ENCODE measurements at places on chromosomes 6 and 20.

DNA sequence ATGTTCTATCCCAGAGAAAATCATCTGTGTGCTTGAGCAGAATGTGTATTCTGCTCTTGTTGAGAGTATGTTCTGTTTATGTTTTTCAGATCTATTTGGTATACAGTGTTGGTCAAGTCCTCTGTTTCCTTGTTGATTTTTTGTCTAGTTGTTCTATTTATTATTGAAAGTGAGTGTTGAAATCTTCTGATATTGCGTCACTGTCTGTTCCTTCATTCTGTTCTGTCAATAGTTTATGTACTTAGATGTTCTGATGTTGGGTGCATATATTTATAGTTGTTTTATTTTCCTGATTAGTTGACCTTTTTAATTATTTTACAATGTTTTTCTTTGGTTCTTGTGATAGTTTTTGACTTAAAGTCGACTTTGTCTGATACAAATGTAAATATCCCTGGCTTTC, 458.7 kb upstream of the HSF2 start:
- DNase-seq = no peak

DNA sequence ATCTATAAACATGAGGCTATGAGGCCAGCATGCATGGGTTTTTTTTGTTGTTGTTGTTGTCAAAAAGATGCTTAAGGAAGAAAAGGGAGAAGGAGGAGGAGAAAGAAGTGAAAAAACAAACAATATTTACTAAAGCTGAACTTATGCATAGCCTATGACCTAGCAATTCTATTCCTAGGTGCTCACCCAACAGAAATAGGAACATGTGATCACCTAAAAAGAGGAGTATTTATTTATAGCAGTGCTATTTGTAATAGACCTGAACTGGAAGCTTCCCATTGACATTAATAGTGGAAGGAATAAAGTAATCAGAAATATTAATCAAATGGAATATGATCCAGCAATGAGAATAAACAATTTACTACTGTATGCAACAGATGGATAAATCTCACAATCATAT, 156.5 kb upstream of the OLIG3 start:
- DNase-seq = no peak

- peak; percentile 19 for DNase-seq
These were observed 1.6 kb downstream of the SRSF6 start for GRCh38 chr20:43459022-43459942.

DNA sequence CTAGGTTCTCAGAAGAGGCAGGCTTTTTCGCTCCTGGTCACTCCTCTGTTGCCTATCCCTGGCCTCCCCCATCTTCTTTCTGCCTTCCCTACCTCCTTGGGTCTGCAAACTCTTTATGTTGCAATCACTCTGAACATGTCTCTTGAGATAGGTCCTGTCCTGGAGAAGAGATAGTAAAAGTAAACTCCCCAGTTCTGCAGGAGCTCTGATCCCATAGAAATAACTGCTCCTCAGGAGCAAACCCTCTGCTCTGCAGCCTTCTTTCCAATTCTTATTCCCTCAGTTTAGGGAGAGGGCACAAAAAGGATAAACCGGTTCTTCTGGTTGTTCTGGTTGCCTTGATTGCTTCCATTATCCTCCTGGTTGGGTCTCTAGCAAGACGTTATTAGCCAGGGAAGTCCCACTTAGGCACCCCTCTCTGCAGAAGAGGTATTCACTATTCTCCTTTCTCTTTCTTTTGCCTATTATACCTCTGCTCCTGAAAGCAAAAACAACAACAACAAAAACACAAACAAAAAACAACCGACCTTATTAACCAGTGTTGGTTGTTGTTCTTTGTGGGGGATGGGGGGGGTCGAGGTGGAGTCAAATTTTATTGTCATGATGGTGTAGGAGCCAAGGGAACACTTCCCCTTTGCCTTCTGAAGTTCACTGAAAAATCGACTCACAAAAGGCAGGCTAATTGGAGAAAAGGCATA, 973 bp downstream of the TRIM38 start:
- DNase-seq = peak; percentile 28

DNA sequence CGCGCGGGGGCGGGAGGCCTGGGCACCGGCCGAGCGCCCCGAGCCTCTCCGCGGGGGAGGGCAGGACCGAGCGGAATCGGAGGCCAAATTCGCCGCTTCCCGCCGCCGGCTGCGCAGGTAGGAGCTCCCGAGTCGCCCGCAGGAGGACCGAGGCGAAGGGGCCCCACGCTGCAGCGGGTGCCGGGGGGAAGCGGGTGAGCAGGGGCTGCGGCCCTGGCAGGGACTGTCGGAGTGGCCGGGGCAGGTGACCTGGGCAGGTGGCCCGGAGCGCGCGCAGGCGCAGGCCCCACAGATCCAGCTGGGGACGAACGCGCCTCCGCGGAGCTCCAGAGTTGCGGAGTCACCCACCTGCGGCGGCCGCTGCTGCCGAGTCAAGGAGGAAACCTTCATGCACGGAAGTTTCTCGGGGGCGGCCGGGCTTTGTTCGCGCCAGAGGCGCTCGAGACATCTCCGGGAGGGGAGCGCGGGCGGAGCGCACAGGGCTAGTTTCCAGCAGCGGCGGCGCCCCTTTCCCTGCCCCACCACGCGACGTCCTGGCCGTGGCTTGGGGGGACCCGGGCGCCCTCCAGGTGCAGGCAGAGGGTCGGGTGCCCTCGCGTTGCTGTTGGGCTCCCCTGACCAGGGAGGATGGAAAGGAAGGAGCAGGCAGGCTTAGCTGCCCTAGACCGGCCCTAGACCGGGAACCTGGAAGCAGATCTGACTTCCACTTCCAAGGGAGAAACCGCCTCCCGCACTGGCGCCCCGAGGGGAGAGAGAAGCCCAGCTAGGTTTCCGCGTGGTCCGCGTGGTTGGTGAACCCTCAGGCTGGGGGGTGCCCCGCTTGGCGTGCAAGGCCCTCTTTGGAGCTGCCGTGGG, 590 bp downstream of the SLCO4A1 start:
- no peak for DNase-seq

GRCh38 chr20:51017251-51017650, 5.7 kb downstream of the KCNG1 start:
- DNase-seq = no peak

GRCh38 chr6:145139140-145139850, 596.0 kb downstream of the EPM2A start:
- DNase-seq = no peak

- DNase-seq = no peak
These were observed 69.0 kb upstream of the ZNF217 start for GRCh38 chr20:53662595-53662994.

DNA sequence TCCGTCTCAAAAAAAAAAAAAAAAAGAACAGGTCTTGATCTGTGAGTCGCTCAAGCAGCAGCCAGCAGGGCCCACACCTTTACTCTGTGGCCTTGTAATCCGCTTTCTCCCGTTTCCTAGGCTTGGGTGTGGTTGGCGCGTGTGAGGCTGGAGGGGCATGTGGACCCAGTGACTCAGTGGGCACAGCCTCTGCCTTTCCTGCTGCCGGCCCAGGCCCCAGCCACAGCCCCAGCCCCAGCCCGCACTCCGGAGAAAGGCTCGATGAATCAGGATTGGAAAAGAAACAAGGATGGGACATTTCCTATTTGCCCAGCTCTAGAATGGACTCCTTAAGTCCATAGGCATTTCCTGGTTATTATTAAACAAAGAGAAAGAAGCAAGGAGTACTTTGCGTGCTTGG, 4.3 kb downstream of the BHLHE23 start:
- DNase-seq = no peak

GRCh38 chr6:116580198-116580597, 8.9 kb downstream of the RWDD1 start:
- no peak for DNase-seq
